ENCODE measurements at places on chromosomes 3 and 15.

- no peak for DNase-seq
Measured at GRCh38 chr3:127632035-127632820, 3.2 kb downstream of the PODXL2 start.

- no peak for DNase-seq
Measured at GRCh38 chr3:165683947-165684346, 153.3 kb downstream of the BCHE start.

DNA sequence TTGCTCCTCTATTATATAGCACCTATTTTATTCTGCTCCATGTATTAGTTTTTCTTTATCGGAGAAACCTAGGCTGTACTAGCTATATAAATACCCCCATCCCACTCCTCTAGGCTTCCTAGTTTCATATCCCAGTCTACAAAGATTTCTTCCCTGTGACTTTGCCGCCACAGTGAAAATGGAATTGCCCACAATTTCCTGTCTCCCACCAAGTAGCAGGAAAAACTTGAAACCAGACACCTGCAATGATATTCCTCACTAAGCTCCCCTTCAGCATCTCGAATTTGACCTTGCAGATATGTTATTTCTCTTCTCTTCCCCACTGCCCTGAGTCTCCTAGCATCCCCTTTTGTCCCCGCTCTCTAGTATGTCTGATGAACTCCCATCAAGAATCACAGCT, 685.8 kb upstream of the CCDC54 start:
- no peak for DNase-seq

DNA sequence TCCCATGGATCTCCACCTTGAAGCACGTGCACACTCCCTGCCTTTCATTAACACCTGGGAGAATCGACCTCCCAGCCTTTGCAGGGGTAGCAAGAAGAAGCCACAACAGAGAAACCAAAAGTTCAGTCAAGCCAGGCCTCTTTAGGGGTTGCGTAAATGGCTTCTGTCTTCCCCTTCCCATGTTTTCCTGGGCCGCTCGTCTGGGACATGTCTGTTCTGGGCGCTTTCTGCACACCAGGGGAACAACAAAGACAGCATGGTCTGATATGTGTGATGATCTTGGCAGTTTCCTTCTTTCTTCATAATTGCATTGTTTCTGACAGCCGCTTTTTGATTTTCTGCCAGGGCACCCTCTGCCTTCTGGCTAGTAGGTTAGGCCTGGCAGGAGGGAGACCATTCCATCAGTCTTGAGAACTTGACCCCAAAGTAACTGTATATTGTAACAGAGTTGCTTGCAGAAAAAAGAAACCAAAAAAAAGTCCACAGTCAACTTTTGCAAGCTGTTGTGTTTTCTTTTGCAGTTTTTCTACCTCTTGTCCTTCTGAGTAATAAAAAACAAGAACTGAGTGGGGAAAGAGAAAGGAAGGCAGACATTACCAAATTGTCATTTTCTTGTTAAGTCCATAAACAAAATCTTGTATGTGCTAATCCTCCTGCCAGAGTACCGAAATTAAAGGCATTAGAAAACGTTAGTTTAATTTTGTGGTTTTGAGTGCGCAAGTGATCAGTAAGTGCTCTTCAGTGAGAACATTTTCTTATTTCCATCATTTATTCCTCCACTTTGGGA, 56.0 kb upstream of the FURIN start:
- DNase-seq: no peak

- DNase-seq: no peak
Measured at GRCh38 chr15:25688166-25688565, 175.0 kb downstream of the ATP10A start.

DNA sequence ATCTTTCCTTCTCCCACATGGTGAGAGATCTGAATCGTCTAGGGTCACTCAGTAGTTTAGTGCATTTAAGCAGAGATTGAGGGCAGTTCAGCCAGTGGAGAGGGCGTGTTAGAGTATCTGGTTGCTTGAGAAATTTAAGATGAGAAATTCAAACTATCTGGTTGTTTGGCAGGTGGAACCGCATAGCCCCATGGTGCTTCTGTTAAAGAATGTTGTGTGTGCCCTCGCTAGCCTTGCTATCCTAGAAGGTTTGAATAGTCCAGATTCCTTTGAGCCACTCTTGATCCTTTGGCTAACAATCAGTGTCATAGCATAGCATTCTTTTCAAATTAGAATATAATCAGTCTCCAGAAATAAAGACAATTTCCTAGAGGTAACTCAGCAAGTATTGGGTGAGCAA, 32.1 kb downstream of the ABHD17C start:
- DNase-seq: no peak

GRCh38 chr3:26962492-26963360, 340.2 kb downstream of the LRRC3B start:
- no peak for DNase-seq

DNA sequence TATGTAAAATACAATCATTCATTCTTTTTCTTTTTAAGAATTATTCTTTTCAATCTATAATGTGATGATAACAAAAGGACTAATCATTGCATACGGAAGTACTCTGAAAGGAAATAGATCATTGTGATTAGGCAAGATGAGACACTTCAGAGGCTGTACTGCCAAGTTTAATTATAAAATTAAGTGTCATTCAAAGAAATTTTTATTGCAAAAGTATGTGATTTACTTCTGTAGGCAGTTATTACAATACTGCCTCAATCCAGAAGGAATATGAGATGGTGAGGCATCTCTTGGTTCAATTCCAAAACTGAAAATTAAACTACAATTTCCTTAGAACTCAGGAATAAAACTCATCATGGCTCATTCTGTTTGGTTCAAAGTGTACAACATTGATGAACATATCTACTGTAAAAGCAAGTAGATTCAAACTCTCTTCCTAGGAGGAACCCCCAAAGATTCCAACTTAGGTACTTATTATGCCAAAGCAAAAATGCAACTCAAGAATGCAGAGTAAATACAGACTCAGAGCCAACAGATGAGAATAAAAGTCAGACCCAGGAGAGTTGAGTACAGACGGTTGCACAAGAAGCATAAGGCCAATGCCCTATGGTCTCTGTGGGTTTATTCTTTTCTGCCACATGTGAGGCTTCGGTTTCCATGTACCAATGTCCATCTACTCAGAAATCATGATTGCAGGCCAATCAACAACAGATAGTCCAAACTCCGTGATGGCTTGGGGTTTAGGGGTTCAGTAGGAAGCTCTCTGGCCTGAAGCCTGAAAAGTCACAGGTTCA, 118.5 kb upstream of the WNT5A start:
- no peak for DNase-seq

- DNase-seq: no peak
Measured at GRCh38 chr3:120678984-120679383, 3.1 kb downstream of the HGD start.

- no peak for DNase-seq
Measured at GRCh38 chr3:62193586-62194345, 179.6 kb downstream of the FEZF2 start.

GRCh38 chr3:2446146-2446545, 347.5 kb downstream of the CNTN4 start:
- DNase-seq: no peak

GRCh38 chr15:69538379-69538778, 85.8 kb downstream of the RPLP1 start:
- DNase-seq: no peak

DNA sequence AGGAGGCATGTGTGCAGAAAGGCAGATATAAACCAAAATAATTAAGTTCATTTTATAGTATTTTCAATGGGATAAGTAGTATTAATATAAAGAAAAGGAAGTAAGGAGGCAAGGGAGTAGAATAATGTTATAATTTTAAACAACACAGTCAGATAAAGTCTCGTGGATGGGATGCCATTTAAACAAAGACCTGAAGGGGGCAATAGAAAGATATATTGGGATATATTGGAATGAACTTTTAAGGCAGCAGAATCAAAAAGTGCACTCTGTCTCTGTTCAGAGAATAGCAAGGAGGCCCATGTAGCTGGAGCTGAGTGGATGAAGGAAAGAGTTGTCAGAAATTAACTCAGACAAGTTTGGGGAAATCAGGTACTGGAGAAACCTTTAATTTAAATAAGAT, 158.7 kb downstream of the CGGBP1 start:
- peak; percentile 0 for DNase-seq

GRCh38 chr3:35598804-35599203, 40.5 kb upstream of the ARPP21 start:
- no peak for DNase-seq

DNA sequence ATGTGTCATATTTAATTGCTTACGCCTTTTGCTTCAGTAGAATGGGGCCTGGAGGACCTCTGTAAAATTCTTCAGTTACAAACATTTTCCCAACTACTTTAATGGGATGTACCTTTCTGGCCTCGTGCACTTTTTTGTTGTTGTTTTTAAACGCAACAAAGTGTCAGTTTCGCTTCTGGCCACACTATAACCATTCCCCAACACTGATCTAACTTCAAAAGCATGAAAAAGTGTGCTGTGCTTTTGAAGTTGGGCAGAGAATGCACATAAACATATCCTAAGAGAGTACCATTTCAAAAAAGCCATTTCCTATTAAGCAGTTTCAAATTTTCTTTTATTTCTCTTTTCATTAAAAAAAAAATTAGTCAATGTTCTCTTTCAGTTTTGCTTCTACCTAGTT, 435.8 kb downstream of the CNTN6 start:
- DNase-seq: no peak

GRCh38 chr3:42827654-42828053, 18.4 kb downstream of the ACKR2 start:
- no peak for DNase-seq

- no peak for DNase-seq
Measured at GRCh38 chr3:129594409-129594808, 12.1 kb downstream of the PLXND1 start.

DNA sequence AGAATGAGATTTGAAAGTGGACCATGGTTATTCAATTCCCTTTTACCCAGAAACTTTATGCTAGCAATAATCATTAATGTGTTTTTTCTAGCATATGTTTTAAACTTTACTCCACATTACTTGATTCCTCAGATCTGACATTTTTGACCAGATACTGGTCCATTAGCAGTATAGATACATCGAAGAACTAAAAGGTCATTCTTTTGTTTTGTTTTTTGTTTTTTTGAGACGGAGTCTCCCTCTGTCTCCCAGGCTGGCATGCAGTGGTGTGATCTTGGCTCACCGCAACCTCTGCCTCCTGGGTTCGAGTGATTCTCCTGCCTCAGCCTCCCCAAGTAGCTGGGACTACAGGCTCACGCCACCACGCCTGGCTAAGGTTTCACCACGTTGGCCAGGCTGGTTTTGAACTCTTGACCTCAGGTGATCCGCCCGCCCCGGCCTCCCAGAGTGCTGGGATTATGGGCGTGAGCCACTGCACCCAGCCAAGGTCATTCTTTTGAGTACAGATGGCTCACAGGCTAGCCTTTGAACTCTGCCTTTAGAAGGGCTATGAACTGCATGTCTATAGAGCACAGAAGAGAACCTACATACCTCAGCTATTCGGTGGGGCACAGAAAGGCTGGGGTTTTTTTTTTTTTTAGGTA, 28.6 kb downstream of the CHP1 start:
- DNase-seq: no peak

GRCh38 chr3:126349071-126349470, 8.1 kb downstream of the KLF15 start:
- DNase-seq: no peak

GRCh38 chr3:78613421-78613879, 1154.3 kb downstream of the ROBO1 start:
- DNase-seq: no peak

DNA sequence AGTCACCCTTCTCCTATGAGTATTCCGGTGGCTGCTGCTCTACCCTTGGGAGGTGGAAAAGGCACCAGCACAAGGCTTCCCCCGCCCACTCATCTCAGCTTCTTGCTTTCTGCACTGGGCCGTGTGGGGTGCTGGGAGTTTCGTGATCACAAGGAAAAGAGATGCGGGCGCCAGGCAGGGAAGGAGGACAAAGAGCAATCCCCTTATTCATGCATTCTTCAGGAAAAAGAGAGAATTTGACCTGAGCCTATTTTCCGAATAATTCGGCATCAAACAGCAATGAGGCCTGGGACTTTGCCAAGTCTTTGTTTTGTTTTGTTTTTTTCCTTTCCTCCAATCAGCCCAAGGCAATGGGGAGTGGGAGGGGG, 102.2 kb upstream of the LPP start:
- no peak for DNase-seq

DNA sequence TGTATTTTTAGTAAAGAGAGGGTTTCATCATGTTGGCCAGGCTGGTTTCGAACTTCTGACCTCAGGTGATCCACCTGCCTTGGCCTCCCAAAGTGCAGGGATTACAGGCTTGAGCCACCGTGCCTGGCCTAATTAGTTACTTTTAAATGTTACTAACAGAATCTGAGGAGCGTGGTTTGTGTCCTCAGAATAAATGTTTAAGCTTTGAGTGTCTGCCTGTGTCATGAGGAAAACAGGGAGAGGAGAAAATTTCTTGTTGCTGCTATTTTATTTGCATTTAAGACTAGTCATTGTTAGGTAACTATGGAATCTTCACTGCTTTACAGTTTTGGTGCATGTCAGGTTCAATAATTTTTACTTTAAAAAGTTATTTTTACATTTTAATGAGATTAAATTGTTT, 68.8 kb downstream of the TCF12 start:
- no peak for DNase-seq

GRCh38 chr15:82849556-82850512, 40.4 kb downstream of the WHAMM start:
- peak; percentile 65 for DNase-seq

DNA sequence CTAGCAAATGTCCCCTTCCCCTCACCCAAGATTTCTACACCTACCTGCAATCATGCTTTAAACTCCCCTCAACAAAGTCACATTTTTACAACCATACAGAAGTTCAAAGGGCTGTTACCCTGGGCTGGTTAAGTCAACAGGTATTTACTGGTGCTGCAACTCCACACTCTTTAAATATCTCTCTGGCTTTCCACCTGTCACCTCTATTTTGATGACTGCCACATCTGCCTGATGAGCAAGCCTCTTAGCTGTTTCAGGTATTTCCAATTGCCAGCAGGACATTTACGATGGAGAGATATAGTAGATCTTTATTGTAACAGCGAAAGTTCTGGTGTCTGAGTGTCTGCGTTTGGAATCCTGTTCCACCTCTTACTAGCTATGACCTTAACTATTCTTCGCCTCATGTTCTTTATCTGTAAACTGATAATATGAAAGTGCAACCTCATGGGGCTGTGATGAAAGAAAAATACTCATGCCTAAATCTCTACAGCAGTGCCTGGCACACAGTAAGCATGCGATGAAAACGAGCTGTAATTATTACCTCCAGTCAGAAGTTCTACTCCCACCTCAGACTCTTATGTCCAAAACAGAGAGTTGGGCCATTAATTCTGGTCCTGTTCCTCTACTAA, 44.2 kb upstream of the TPM1 start:
- no peak for DNase-seq

Measured in CD4-positive, alpha-beta T cell treated with Interleukin-1 beta for 1 hour (primary cell).